ENCODE measurements at places on chromosomes 11 and 22.

DNA sequence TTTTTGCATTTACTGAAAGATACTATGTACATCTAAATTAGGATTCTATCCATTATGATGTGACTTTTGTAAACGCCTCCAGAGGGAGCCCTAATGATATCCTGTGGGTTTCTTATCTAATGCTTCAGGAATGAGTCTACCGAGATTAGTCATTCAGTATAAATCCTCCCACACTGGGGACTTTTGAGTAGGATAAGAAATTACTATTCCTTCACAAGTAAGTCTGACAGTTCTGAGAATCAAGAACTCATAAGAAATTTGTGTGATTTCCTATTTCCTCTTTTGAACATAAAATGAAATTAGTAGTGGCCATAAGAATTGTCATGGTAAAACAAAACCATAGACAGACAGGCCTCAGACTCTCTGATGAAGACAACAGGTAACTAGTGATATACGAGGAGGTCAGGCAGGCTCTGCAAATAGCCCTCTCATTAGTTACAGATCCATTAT is 10.0 kb upstream of the OR5M1 start:
- DNase-seq: no peak

DNA sequence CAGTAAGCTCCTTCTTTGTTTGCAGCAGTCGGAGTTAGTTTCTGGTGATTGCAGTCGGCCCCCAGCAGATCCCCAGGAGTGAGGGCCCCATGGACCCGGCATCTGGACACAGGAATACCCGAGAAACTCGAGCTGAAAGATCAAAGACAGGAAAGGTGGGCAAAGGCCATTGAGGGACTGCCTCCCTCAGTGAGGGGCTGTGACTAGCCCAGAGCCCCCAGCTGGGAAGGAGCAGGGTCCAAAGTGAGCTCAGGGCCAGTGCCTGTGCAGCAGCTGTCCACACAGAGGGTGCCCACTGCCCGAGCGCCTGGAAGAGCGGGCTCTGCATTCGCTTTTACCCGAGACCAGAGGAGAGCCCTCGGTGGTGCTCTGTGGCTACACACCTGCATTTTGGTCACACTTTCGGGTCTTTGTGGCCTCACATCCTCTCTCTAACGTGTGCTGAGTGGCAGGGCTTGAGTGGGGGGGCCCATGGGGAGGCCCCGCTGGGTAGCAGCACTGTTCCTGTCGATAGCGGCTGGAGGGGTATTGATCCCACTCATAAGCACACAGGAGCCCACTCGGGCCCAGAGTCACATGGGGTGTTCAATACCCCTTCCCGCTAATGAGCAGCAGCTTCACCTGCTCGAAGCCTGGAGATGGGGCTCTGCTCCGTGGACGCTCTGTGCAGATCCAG is 532.9 kb downstream of the TBC1D22A start:
- DNase-seq: no peak

DNA sequence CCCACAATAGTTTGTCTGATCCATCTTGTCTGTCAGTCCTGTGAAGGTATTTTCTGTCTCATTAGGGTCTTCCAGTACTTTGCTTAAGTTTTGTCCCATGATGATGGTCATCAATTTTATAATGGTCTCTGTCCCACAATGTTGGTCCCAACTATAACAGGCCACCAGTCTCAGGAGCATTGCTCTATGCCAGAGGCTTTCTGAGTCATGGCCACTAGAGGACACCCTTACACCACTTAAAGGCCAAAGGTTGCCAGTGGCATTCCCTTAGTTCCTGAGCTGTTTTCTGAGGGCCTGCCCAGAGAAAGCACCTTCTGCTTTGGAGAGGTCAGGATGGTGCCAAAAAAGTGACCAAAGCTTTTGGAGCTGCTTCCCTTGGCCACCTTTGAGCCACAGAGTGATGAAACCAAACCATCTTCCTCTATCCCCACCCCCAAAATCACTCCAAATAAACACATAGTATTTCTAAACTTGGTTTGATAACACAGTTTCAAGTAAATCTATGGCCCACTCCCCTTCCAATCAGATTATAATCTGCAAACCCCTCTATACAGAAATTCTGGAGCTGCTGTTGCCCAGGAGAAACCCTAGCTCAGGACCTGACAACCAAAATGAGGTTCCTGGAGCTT is 19.3 kb downstream of the EIF3F start:
- DNase-seq: peak; percentile 39

DNA sequence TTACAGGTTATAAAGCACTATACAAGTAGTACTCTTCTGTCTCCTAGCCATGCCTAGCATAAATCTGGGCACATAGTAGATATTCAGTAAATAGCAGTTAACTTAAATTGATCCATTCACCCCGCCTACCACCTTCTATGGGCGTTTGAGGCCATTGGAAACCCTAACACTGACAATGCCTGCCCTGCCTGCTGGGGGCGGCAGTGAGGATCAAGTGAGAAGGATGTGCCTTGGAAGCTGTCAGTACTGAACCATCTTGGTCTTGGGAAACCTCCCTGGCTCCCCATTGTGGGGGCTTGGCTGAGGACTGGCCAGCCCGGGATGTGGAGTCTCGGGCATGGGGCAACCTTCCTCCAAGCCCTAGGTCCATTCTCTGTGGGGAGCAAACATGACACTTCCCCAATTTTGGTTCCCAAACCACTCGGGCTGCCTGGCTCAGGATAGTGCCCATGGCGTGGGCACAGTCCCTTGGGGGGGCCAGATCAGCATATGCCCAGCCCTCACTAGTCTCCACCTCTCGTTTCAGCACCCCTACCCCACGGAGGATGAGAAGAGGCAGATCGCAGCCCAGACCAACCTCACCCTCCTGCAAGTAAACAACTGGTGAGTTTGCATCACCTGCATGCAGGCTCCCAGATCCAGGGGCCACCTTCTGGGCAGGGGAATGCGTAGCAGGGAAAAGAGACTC is 67.4 kb downstream of the FEZ1 start:
- DNase-seq: no peak

GRCh38 chr11:95461858-95462257 is 230.9 kb upstream of the SESN3 start:
- DNase-seq: no peak

GRCh38 chr11:16690086-16690485 is 48.4 kb upstream of the C11orf58 start:
- no peak for DNase-seq

- DNase-seq: no peak
Measured at GRCh38 chr11:113722934-113723333, 16.8 kb upstream of the TMPRSS5 start.

DNA sequence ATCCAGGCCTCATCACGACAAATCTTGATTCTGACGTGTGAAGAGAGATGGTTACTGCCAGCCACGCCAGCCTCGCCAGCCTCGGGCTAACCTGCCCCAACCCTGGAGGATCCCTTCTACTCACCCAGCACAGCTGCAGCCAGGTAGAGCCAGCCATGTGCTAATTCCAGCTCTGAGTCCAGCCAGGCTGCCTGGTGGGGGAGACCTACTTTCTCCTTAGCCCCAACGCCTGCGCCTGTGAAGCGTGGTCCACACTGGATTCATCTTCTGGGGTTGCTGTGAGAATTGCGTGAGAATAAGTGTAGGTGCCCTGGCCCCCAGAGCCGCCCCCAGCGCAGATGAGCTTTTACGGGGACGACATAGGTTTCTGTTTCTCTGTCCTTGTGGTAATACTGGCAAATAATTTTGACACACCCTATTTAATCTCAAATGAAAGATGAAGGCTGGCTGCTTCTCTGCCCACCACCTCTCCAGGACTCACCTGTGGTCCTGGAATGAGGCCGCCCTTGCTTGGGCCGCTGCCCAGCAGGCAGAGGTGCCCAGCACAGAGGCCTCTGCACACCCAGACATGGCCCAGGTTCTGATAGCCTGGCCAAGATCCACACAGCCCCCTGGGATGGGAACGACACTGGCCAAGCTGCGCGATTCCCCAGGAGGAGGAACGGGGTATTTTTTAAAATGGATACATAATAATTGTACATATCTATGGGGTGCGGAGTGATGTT is 528.4 kb downstream of the TBC1D22A start:
- DNase-seq: no peak

DNA sequence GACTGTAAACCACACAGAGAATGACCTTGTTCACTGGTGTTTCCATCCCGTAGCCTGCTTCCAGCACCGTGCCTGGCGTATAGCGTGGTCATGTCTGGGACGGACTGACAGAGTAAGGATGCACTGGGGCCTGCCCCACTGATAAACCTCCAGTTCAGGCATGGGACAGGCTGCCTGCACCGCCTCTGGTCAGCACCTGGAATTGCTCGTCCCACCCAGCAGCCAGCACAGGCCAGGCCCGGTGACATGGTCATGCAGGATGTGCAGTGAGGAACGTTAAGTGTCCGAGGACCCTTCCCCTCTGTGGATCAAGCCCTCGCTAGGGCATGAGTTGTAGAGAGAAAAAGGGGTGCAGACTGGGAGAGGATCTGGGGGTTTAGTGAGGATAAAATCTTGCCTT is 44.8 kb downstream of the LMO1 start:
- no peak for DNase-seq

- DNase-seq: no peak
Measured at GRCh38 chr11:72236083-72236697, 7.8 kb downstream of the PHOX2A start.

DNA sequence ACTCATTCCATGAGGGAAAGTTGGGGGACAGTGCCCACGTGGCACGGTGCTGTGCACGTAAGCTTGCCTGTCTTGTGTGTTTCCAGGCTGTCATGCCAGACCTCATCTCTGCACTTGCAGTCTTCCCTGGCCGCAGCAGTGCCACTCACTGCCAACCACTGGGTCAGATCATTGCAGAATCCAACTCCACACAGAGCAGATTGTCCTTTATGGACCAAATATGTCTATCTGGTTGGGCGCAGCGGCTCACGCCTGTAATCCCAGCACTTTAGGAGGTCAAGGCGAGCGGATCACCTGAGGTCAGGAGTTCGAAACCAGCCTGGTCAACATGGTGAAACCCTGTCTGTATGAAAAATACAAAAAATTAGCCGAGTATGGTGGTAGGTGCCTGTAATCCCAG is 4.4 kb upstream of the PPARA start:
- no peak for DNase-seq

DNA sequence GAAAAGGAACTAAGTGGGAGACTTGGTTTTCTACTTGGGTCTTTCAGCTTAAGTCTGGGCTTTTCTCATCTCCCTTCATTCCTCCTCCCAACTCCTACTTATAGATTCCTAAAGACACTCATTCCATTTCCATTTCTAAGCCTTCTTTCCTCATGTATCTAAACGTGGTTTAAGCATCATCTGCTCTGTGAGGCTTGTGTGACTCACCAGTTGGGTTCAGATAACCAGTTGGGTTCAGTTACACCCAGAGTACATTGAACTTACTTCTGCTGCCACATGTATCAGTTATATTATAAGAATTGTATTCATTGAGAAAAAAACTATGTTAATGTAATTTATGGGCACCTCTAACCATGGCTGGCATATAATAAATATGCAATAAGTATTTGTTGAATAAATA is 831.2 kb upstream of the CCDC90B start:
- no peak for DNase-seq

GRCh38 chr11:115241899-115242298 is 262.3 kb downstream of the CADM1 start:
- DNase-seq: no peak
